ENCODE measurements at places on chromosomes 2 and 18. TPM values are rescaled to one million over a fixed set of nuclear protein-coding genes. Genes with fewer than 3 reads are reported as not detected.

GRCh38 chr2:62944362-62944761 is 106.3 kb upstream of the OTX1 start:
- DNase-seq = no peak

- no peak for DNase-seq
Measured at GRCh38 chr2:123200035-123200434, 825.1 kb upstream of the CNTNAP5 start.

- peak; percentile 75 for DNase-seq
Measured at GRCh38 chr2:31383471-31384153, 30.9 kb downstream of the XDH start.

GRCh38 chr2:160489111-160489510 is 4.5 kb downstream of the RBMS1 start:
- DNase-seq = no peak

DNA sequence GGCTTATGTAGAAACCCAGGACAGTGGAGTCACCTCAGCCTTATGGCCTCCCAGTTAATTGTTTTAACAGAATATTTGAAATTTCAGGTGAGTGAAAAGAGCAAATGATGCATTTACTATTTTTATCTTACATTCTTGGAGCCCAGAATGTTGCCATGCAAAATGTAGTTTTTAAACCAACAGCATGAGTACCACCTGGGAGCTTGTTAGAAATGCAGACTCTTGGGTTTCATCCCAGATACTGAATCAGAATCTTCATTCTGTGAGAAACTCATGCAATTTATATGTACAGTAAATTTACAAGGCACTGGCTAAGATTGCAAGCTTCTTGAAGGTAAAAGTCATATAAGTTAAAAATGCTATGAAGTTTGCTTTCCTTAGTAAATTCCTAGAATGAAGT is 654.5 kb upstream of the CDH2 start:
- DNase-seq = no peak

DNA sequence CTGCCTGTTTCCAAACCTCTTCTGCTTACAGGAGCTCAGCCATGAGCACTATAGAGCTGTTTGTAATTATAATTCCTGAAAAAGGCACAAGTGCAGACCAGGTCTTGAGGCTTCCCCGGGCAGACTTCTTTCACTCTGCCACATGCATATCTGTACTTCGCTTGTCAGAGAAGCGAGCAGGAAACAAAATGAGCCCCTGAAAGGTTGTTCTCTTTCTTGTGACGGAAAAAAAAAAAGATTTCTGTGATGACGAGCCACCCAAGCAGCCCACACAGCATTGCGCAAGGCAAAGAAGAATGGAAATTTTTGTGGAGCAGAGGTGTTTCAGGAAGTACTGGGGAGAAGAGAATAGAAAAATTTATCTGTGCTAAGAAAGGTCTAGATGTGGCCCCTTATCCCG is 54.0 kb upstream of the LINC00305 start:
- peak; percentile 32 for DNase-seq

The ATG16L1 gene
- total RNA-seq = 59.4 TPM

Data from HT1080 (cell line).